ENCODE measurements at places on chromosomes 2 and 18. TPM values are rescaled to one million over a fixed set of nuclear protein-coding genes. Genes with fewer than 3 reads are reported as not detected.

The DNAH7 gene
- 0.52 TPM for total RNA-seq

DNA sequence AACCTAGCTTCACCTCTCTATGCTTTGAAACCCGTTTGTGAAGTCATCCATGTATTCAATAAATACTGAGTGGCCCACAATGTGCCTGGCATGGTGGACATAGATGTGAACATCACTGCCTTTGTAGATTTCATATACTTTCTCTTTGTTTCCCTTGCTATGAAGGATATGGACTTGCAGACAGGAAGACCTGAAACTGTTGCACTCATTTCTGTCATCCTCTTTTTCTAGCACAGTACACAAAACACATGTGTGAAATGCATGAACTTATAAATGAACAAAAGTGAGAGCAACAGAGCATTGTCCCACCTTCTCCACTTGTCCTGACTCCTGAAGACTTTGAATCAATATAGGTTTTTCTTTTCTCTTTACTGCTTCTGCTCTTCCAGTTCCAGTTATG, 249.4 kb upstream of the LINC00305 start:
- no peak for DNase-seq

The B3GNT7 gene
- total RNA-seq, result 9.4 TPM

DNA sequence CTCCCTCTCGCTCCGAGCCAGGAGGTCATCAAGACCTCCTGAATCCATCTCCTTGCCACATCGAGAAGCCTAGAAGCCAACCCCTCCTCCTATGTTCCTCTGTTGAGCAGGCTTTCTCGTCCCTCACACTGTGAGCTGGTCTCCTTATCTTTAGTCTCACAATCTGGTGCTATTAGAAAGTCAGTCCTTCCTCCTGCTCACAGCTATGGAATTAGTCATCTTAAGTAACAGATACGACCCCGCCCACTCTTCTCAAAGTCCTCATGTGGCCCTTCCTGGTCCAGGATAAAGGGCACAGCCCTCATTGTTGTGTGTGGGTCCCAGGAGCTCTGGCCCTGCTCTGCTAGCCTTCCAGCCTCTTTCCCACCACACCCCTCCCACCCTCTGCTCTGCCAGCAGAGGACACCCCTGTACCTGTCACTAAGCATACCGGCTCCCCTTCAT, 41.4 kb upstream of the TRIB2 start:
- DNase-seq, result no peak

DNA sequence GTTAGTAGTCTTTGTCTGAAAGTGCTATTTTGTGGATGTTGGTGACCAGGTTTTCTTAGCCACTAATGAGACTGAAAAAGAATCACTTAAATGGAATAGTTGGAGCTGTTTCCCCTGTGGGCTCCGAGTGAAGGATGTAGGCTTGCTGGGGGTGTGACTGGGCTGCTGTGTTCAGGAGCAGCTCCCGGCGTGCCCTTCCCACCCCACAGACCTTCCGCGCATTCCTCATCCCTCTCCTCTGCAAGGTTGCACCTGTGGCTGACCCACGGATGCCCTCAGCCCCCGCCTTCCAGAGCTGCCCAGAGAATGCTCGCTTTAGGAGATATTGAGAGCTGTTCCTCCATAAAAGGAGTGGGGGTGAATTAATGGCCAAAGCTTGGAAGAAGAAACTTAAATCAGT, 174.3 kb downstream of the LDLRAD4 start:
- no peak for DNase-seq

DNA sequence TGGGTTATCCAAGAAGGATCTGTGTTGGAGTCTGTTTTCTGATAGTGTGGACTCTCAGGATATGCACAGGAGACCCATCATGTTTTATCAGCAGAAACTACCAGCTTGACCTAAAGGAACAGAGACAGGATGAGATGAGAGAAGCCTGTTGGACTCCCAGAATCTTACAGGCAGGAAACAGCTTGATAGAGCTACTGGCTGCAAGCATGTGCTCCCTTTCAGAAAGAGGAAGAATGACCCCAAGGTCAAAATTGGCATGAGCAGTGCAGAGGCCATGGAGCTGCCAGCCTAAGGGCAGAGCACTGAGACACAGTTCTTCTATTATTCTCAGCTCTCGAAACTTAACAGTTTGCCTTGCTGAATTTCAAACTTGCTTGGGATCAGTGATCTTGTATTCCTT, 135.2 kb upstream of the NFATC1 start:
- no peak for DNase-seq

The TGFA gene
- total RNA-seq, result 0.24 TPM

The ANO7 gene
- 1.1 TPM for total RNA-seq

DNA sequence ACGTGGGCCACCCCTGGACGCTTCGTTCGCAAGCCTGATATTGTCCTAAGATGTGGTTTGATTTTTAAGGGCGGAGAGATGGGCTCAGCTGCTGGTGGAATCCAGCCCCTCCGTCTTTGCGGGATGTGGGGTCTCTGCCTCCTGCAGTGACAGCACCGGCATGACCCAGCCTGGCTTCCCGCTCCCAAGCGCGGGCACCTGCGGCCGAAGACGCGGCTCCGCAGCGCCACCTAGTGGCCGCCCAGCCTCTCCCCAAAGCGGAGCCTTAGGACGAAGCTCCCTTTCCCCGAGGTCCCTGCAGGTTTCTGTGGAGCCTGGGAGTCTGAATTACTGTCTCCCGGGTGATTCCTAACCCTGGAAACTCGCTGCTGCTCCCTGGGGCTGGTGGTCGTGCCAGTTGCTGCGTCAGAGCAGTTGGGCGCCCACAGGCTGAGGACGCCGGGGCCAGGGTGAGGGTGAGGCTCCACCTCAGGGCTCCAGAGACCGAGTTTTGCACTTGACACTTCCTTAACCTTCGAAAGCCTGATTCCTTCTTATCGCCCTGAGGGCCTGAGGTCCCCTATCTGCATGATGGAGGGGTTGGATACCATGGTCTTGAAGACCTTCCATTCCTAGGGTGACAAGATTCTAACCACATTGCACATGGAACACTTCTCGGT, 137.5 kb downstream of the TPO start:
- DNase-seq, result no peak

The CEP68 gene
- 12.7 TPM for total RNA-seq

GRCh38 chr2:226720948-226721347, 78.7 kb downstream of the IRS1 start:
- DNase-seq, result no peak

The GPR39 gene
- total RNA-seq, result not detected

DNA sequence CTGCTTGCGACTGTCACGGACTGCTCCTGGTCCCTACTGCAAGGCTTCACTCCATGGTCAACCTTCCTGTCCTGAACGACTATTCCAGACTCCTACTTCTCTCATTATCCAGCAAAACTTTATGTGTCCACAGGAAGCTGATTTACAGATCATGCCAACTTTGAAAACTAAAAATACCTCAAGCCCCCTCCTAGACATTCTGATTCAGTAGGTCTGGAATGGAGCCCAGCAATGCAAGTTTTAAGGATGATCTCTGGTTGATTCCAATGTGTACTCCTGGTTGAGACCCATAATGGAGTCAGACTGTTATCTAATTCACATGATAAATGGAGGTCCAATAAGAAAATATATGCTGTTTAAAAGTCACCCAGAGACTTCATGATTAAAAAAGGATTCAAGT, 13.1 kb upstream of the LRATD1 start:
- no peak for DNase-seq

The TYMS gene
- total RNA-seq, result 0.89 TPM

DNA sequence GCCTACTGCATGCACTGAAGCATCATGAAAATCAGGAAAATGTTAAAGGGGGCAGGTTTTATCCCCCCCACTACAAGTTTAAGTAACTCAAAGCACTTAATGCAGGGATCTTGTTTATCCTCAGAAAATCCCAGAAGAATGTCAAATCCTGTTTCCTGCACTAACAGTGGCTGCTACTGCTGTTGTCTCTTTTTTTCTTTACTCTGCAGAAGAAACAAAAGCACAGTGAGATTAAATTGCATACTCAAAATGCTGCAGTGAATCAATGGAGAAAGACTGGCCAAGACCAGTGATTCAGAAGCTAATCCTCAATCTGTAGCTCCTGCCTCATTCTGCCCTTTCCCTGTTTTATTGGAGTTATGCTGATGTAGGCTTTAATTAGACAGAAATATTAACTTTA, 332.3 kb upstream of the FIGN start:
- DNase-seq, result no peak

- no peak for DNase-seq
Observed at GRCh38 chr2:104793966-104794365, 59.9 kb upstream of the POU3F3 start.

GRCh38 chr2:14673351-14673875, 40.9 kb downstream of the LRATD1 start:
- DNase-seq, result no peak

The MC4R gene
- not detected for total RNA-seq

- DNase-seq, result no peak
Observed at GRCh38 chr18:57841568-57841967, 38.5 kb upstream of the ATP8B1 start.

DNA sequence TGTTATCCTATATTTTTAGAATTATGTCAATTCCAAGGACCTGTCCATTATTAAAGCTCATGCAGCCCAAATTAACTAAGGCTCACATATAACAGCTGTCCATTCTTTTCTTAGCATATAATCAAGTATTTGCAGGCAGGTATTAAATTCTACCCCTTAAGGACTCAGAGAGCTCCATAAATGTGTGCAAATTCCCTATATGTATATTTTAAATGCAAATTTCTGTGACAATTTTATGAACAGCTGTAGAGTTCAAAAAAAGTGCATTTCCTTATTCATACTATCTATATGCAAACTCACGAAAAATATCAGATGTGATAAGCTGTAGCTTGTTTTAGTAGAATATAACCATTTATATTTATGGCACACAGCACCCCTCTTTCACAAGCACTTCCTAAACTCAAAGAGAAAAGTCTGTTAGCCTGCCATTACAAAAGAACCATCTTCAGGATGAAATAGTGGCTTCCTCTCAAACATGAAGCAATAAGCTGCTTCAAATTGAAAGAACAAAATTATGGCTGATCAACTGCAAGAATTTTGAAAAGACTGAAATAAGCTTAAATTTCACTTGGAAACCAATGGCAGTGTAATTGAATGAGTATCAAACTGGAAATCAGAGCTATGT, 155.0 kb upstream of the REG3G start:
- DNase-seq, result no peak

- no peak for DNase-seq
Observed at GRCh38 chr2:9308186-9308955, 101.8 kb downstream of the ASAP2 start.

DNA sequence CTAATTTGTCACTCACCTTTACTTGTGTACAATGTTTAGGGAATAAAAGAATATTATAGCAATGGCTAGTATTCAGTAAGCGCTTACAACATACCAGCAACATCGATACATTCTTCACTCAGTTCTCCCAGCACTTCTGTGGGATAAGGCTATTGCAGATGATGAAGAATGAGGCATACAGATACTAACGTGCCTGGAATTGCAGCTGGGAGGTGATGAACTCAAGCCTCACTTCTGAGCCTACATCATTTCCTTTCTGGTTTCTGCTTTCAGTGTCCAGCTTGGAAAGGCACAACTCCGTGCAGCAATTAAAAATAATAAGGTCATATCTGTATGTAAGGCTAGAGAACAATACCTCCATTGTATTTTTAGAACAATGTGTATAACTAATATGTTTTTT, 95.4 kb upstream of the AQP4 start:
- no peak for DNase-seq

DNA sequence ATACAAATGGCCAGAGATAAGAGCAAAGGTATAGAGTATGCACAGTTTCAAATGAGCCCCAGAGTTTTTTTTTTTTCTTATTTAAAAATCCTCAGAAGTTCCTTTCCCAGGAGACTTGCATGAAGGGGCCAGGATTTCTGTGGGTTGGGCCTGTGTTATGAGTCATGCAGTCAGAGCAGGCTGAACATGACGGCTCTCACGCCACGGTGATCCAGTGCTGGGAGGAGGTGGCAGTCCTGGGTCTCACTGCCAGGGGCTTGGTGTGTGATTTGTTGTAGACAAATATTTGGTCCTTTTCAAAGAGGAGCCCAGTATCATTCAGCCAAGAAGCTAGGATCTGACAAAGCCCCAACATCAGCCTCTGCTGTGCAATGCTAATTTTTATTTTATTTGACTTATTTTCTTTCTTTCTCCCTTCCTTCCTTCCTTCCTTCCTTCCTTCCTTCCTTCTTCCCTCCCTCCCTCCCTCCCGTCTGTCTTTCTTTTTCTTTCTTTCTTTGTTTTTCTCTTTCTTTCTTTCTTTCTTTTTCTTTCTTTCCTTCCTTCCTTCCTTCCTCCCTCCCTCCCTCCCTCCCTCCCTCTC, 10.4 kb upstream of the KCNE4 start:
- peak; percentile 88 for DNase-seq

GRCh38 chr2:197128897-197129296, 181.7 kb downstream of the ANKRD44 start:
- DNase-seq, result no peak

DNA sequence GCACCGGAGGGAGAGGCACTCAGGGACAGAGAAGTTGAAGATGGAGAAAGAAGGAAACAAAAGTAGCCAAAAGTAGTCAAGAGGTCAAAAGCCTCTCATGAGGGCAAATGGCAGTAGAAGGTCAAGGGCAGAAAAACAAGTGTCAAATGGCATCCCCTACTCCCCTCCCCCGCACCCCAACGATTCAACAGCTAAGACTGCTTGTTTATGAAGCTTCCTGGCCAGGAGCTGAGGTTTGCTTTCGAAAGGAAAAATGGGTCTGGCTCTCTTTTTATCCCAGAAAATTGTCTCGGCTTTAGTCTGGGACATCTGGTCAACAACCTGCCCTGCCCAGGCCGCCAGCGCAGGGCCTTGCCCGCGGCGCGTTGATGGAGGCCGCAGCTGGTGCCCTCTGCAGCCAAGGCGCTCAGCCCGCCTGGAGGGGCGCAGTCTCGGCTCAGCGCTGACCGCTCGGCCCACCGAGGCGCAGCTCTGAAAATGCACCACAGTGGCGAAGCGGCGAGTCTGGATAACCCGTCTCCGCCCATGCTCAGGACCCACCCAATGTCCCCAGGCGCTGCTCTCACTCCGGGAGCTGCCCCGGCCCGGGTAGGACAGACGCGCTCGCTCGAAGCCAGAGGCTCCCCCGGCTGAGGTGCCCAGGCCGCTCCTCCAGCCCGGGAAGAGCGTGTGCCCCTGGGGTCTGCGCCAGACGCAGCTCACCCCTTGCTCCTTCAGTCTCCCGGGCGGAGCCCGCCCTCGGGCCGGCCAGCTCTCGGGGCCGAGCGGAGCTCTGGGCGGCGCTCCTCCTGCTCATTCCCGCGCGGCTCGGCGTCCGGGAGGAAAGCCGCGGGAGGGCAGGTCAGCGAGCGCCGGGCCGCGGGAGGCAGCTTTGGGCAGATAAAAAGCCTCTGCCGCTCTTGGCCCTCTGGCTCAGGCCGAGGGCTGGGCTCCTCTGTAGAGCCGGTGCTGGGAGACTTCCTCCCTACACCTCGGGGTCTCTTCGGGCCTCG, 1.8 kb upstream of the TBR1 start:
- DNase-seq, result no peak

The HK2 gene
- 8.1 TPM for total RNA-seq

GRCh38 chr2:96869281-96869821, 529 bp downstream of the SEMA4C start:
- DNase-seq, result peak; percentile 84

Data from right atrium auricular region (tissue), 2 donors.